ENCODE measurements at places on chromosomes 6 and 20.
A peak's percentile ranks its signal among the peaks of the same experiment; 100 is the strongest.

DNA sequence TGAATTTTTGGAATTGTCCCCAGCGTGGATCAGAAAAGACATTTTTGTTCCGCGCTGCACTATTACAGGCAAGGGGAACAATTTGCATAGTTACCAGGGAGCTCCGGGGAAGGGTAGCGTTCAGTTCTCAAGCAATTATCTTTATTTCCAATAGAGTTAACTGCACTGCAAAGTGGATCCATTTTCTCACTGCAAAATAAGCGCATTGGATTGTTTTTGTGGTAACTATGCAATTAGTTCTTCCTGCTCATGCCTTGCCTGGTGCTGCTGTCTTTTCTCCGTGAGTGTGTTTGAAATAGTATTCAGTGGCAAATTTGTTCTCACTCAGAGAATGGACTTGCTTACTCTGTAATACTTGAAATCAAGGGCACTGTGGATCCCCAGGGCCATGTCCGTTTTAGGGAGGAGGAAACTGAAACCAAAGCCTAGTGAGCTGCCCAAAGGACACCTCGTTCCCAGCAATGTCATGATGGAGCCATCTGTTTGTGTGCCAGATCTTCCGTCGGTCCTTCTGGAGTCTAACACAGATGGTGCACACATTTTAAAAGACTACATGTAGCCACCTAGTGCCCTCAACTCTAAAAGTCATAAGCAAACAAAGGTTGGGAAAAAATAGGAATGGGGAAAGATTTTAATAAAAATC lies 7.4 kb upstream of the PCK1 start:
- DNase-seq: no peak

DNA sequence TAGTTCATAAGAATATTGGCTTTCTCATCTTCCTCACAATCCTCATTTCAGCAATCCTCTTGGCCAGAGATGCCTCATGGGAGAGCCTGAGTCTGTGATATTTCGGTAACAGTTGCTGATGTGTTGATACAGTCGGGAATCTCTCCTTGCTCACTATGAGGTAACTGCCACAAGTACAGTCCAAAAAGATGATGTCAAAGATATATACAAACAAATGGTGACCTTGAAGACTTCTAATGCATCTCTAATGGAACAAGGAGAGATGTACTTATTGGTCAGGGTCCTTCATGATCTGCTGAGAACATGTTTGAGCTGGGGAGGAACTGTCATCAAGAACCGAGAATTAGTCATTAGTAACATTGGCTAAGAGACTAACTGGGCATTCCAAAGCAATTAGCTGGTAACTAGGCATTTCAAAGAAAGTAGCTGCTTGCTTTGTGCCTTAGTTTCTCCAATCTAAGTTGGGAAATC lies 56.1 kb downstream of the FILIP1 start:
- peak; percentile 80 for DNase-seq

GRCh38 chr6:133393891-133394290 lies 152.7 kb downstream of the EYA4 start:
- no peak for DNase-seq

- no peak for DNase-seq
These were observed 818.7 kb upstream of the GJE1 start for GRCh38 chr6:141313986-141314385.

- no peak for DNase-seq
These were observed 22.7 kb upstream of the MCM3 start for GRCh38 chr6:52306972-52307870.

DNA sequence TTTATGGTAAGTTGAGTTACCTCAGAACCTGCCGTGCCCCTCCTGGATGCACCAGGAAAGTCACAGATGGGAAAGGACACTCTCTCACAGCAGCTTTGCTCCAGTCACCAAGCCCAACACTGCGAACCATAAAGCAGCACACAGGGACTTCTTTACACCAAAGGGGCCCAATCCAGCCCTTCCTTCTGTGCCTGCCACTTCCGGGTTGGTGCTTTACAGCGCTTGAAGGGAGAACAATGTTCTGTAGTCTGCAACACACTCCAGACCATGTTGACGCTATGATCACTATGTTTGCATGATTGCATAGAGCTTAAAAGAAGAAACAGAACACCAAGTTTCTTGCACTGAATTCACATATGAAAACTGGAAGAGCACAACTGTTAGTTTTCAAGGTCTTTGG lies 57.1 kb downstream of the SERAC1 start:
- no peak for DNase-seq

DNA sequence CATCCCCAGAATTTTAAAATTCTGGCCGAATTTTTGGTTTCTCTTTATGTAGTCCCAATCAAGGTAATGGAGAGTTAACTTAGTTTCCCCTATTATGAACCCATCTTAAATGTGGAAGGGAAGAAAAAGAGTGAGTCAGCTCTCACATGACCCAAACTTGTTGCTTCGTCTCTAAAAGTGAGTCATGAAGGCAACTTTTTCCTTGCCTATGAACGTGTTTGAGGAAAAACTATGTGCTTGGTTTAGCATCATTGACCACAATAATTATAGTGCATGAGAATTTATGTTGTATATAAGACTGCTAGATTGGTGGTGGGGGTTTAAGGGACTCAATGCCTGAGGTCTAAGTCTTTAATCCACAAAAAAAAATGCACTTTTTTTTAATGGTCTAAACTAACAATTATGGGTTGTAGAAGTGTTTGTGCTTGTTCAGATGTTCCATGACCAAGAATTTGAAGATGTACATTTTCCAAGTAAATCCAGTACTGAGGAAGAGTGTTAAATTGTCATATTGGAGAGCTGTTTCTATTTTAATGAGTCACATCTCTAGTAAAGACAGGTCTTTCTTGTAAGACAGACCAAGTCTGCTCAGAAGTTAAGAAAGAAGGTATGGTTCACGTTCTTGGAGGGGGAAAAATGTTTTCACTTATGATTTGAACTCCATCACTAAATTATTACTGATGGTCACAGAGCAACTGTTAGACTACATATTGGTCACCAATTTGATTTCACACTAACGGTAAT lies 409.9 kb upstream of the MARCKS start:
- peak; percentile 96 for DNase-seq

GRCh38 chr6:96794980-96795379 lies 42.3 kb downstream of the GPR63 start:
- DNase-seq: peak; percentile 41

DNA sequence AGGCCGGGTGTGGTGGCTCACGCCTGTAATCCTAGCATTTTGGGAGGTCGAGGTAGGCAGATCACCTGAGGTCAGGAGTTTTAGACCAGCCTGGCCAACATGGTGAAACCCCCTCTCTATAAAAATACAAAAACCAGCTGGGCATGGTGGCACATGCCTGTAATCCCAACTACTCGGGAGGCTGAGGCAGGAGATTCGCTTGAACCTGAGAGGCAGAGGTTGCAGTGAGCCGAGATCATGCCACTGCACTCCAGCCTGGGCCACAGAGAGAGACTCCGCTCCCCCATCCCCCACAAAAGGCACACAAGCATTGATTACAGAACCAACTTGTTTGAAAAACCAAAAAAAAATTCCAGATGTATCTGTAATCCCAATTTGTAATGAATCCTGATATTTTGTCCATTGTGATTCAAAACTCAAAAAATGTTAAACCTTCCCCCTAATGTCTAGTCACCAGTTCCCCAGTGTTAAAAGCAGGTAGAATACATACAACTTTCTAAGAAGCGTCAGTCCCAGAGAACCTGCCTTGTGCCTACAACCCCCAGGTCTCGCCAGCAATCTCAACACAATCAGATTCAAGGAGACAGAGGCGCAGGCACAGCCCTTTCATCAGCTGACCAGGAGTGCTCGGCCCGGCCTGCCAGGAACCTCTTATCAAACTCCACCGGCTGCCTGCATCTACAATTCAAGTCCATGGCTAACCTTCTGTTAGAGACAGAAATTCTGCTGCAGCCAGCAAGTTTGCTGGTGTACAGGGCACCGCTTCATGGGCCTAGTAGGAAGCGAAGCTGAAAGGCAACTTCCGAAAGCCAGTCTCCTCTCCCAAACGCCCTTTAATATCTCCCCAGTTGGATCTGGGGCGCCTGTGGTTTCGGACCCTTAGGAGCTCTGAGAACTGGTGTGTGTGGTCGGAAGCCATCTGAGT lies 2.1 kb downstream of the EZR start:
- DNase-seq: peak; percentile 43

GRCh38 chr6:89462503-89462902 lies 29.6 kb downstream of the ANKRD6 start:
- no peak for DNase-seq

DNA sequence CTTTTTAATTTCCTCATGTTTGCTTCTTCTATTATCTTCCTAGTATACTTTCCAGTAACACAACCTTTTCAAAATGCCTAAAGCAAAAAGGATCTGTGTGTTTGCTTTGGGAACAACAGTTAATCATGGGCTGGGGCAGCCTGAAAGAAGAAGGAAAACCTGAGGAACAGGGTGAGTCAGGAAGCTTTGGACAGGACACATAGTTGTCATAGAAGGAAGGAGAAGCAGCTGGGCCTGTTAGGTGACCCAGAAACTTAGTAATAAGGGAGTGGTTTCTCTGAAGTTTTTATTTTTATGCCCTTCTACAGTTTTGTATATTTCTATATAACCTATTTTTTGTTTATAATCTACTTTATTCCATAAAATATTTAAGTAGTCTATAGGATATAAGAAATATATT lies 61.4 kb downstream of the CD24 start:
- no peak for DNase-seq

GRCh38 chr6:51166914-51167313 lies 348.2 kb downstream of the TFAP2B start:
- no peak for DNase-seq

- DNase-seq: peak; percentile 83
These were observed 25.1 kb downstream of the FKBP5 start for GRCh38 chr6:35663447-35664235.

GRCh38 chr6:146433881-146434731 lies 109.5 kb upstream of the RAB32 start:
- peak; percentile 11 for DNase-seq

DNA sequence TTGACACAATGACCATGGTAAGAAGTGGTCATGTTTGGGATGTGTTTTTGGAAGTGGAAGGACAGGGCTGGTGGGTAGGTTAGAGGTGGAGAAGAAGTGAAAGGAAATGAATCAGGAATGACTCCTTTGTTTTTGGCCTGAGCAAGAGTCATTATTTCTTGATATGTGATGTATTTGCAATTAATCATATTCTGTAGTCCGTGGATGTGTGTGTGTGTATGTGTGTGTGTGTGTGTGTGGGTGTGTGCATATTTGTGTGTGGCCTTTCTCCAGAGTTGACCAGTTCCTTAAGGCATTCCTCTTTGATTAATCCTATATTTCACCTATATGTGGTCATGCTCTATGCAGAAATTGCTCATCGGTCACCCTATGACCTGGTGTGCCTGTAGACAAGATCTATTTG lies 130.7 kb downstream of the UTRN start:
- DNase-seq: peak; percentile 63

GRCh38 chr20:19691125-19691524 lies 66.9 kb upstream of the RIN2 start:
- DNase-seq: no peak

- DNase-seq: no peak
These were observed 51.2 kb upstream of the PDYN start for GRCh38 chr20:2045101-2045500.

GRCh38 chr6:52394251-52394666 lies 25.9 kb upstream of the EFHC1 start:
- no peak for DNase-seq

- no peak for DNase-seq
These were observed 22.1 kb upstream of the KIF16B start for GRCh38 chr20:16595376-16595775.

- no peak for DNase-seq
These were observed 7.0 kb downstream of the PRR3 start for GRCh38 chr6:30564114-30564513.

DNA sequence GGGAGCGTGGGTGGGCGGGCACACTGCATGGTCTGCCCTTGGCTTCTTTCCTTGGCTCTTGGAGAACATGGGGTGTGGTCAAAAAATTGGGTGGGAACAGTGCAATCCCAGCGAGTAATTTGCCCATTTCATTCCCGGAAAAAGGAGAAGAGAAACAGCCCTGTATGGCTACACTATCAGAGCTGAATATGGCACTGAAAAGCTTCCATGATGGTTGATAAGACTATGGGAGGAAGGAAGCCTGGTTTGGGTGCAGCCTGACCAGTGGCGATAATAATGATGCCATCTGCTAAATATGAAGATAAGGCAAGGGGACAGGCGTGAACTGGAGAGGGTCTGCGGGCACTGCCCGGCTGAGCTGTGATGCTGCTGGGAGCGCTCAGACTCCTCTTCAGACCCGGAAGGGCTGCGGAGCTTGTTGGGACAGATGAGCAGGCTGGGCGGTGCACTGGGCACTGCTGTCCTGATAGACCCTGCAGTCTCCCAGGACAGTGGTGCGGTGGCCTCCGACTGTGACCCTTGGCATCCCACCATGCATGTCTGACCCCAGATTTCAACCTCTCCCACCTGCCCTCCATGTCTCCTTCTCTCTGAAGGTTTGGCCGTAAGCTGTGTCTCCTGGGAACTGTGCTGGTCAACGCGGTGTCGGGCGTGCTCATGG lies 10.2 kb downstream of the SLC22A1 start:
- DNase-seq: no peak

DNA sequence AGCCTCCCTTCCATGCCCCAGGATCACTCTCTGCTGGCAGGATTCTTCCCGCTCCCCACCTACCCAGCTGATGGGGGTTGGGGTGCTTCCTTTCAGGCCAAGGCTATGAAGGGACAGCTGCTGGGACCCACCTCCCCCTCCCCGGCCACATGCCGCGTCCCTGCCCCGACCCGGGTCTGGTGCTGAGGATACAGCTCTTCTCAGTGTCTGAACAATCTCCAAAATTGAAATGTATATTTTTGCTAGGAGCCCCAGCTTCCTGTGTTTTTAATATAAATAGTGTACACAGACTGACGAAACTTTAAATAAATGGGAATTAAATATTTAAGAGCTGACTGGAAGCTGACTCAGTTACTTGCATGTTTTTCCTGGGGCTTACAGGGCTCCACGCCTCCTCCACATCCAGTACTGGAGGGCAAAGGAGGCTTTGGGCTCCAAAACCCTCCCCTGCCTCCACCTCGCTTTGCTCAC lies 24.3 kb upstream of the FANCE start:
- DNase-seq: peak; percentile 90

DNA sequence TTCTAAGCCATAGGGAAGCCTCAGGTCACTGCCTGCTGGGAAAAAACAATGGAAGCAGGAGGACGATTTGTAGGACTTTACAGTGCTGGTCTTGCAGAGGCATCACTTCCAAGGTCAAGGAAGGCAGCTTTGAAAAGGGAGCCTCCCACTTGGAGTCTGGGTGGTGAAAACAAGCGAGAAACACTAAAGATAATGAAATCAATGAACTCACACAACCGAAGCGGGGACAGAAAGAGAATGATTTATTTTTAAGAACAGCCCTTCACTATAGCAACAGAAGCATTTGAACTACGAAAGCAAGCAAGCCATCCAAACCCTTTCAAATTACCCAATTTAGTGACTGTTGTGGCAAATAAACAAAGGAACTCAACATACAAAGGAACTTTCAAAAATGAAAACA lies 227.5 kb downstream of the THBS2 start:
- DNase-seq: no peak
